ENCODE measurements at places on chromosomes 7 and 10. TPM values are rescaled to one million over a fixed set of nuclear protein-coding genes. Genes with fewer than 3 reads are reported as not detected.

GRCh38 chr7:80154656-80155333 lies 20.2 kb downstream of the GNAI1 start:
- DNase-seq: no peak

- no peak for DNase-seq
Measured at GRCh38 chr10:95391581-95392216, 100.9 kb upstream of the PDLIM1 start.

GRCh38 chr10:60456053-60456452 lies 66.4 kb upstream of the ANK3 start:
- no peak for DNase-seq

The SEMA3C gene
- total RNA-seq: 67.8 TPM

DNA sequence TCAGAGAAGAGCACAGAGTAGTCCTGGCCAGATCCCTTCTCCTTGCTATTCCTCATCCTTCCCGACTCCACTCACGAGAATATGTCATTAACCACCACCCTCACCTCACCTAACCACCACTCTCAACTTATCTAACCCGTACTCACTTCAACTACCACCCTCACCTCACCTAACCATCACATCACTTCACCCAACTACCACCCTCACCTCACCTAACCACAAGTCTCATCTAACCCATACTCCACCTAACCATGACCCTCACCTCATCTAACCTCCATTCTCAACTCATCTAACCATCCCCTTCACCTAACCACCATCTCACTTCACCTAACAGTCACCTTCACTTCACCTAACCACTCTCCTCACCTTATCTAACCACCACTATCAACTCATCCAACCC lies 85.0 kb downstream of the VIPR2 start:
- DNase-seq: no peak

The CPN1 gene
- not detected for total RNA-seq

The ABCB1 gene
- total RNA-seq: 4.5 TPM

DNA sequence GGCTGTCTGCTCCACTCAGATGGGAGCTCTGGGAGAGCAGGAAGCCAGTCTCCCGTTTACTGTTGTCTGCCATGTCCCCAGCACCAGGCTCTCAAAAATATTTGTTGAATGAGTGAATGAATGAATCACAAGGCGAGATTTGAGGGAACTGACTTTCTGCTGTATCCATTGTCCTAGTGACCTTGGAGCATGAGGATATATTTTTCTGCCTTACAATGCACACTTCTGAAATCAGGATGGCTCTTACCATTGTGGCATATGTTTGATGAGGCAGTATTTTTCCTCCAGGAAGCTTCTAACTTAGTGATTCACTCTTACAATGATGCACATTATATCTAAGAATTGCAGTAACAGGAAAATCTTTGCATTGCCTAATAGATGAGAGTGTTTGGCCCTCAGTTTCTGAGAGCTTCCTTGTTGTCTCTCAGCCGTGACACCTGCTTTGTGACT lies 136.4 kb downstream of the RPS24 start:
- DNase-seq: no peak

DNA sequence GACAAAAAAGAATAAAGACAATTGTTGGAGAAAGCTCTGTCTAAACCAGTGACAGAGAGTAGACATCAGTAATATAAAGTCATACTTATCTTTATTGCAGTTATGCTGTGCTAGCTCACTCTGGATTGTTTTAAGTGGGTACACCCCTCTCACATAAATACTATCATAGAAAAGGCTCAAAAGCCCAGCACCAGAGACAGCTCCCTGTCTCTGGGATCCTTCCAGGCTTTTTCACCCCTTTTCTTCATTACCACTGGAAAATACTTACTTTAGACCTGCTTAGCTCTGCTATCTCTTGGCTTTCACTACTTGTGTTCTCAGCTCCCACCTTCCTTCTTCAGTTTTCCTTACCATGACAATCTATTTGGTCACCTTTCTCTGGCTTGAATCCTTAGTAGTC lies 259.1 kb upstream of the MINDY3 start:
- DNase-seq: no peak
